Thymus (tissue), 14 donors: ENCODE measurements at places on chromosomes 5 and 9. TPM values are rescaled to one million over a fixed set of nuclear protein-coding genes. Genes with fewer than 3 reads are reported as not detected.

GRCh38 chr9:16732546-16732945 lies 137.9 kb downstream of the BNC2 start:
- peaks cover 7% of the 10 kb centered on the region for H3K27me3 ChIP-seq
- no peaks in the 10 kb centered on the region for H3K4me1 ChIP-seq
- no peaks in the 10 kb centered on the region for H3K36me3 ChIP-seq
- H3K4me3 ChIP-seq = no peak overlapping the region
- DNase-seq = no peak

Gene FAM221B
- 0.05 TPM for polyA plus RNA-seq

GRCh38 chr9:104104360-104104759 lies 10.3 kb downstream of the SMC2 start:
- H3K27me3 ChIP-seq = no peaks in the 10 kb centered on the region
- no peak overlapping the region for H3K4me3 ChIP-seq
- no peak for DNase-seq
- peaks cover 48% of the 10 kb centered on the region for H3K36me3 ChIP-seq

- no peak overlapping the region for H3K4me3 ChIP-seq
- H3K4me1 ChIP-seq = no peaks in the 10 kb centered on the region
- H3K27ac ChIP-seq = no peak overlapping the region
- no peak for DNase-seq
- H3K27me3 ChIP-seq = no peaks in the 10 kb centered on the region
- no peaks in the 10 kb centered on the region for H3K36me3 ChIP-seq
Measured at GRCh38 chr5:134494780-134495179, 30.7 kb upstream of the JADE2 start.

Gene SOHLH1
- 0.05 TPM for polyA plus RNA-seq

Gene BTNL3
- 0.14 TPM for polyA plus RNA-seq

Gene TSPAN17
- polyA plus RNA-seq = 26.5 TPM

Gene FAT2
- 2.7 TPM for polyA plus RNA-seq

Gene SPINK13
- 1.1 TPM for polyA plus RNA-seq

DNA sequence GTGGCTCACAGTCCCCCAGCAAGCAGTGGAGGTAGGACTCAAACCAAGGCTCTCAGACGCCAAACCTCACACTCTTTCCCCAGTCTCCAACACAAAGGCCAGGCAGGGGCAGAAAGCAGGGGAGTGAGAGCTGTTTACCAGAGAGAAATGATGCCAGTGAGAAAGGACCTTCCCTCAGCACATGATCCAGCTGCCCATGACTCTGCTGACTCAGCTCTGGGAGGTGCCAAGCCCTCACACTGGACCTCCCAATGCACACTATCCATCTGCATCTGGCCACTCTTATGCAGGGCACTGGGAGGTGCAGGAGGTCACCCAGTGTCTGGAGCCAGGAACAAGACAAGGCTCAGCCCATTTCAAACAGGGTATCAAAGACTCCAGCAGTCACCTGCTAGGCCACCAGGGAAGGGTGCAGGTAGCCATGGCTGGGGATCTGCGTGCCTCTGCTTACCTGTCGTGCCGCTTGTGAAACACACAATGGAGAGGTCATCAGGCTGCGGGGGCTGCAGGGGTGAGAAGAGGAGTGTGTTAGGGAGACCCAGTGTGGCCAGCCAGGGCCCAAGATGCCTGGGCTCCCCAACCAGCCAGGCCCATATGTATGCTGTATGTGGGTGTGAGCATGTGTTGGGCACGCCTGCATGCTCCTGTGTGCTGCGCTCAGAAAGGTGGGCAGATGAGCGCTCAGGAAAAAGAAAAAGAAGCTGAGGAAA lies 26.3 kb downstream of the ACSL6 start:
- no peaks in the 10 kb centered on the region for H3K36me3 ChIP-seq
- no peaks in the 10 kb centered on the region for H3K27me3 ChIP-seq
- no peak overlapping the region for H3K27ac ChIP-seq
- DNase-seq = no peak
- no peaks in the 10 kb centered on the region for H3K4me1 ChIP-seq

- no peak overlapping the region for H3K27ac ChIP-seq
- no peak overlapping the region for H3K4me3 ChIP-seq
- H3K36me3 ChIP-seq = no peaks in the 10 kb centered on the region
Measured at GRCh38 chr9:119639287-119639955, 270.2 kb upstream of the BRINP1 start.

DNA sequence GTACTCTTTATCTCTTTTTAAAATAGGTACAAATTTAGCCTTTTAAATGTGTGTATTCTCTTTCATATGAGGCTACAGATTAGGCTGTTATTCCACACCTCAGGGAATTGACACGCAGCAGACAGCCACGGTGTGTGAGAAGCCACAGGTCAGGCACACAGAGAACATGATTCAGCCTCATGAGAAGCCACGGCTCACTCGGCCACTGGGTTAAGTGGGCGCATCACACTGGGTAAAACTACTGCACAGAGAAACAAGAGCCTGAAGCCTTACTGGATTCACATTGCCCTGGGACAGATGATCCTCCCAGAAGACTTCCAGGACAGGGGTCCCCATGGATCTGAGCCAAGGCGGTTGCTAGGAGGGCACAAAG lies 28.2 kb downstream of the LPCAT1 start:
- H3K27ac ChIP-seq = no peak overlapping the region
- no peak overlapping the region for H3K4me3 ChIP-seq
- peaks cover 21% of the 10 kb centered on the region for H3K36me3 ChIP-seq
- peaks cover 2% of the 10 kb centered on the region for H3K4me1 ChIP-seq

Gene IL13
- 1.0 TPM for polyA plus RNA-seq

DNA sequence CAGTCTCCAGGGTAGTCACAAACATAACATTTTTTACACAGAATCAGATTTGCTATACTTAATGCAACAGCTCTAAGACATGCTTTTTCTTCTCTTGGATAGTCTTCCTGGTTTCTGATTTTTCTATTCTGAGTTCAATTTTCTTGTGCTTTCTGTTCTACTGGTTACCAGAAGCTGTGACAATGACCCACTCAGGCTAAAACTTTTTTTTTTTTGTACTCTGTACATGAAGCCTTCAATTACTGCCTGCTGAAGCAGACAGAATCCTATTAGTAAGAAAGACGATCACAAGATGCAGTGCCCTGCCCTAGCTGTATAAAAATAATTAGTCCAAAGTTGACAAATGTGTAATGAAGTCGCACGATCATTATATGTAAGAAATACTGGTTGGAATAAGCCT lies 231.1 kb upstream of the TBCA start:
- H3K27me3 ChIP-seq = no peaks in the 10 kb centered on the region
- no peak for DNase-seq
- H3K4me1 ChIP-seq = no peaks in the 10 kb centered on the region

Gene C9orf72
- 38.1 TPM for polyA plus RNA-seq

- H3K27me3 ChIP-seq = no peaks in the 10 kb centered on the region
- H3K4me3 ChIP-seq = no peak overlapping the region
- H3K27ac ChIP-seq = no peak overlapping the region
- no peaks in the 10 kb centered on the region for H3K4me1 ChIP-seq
- DNase-seq = no peak
Measured at GRCh38 chr9:131187957-131188356, 62.6 kb downstream of the NUP214 start.

DNA sequence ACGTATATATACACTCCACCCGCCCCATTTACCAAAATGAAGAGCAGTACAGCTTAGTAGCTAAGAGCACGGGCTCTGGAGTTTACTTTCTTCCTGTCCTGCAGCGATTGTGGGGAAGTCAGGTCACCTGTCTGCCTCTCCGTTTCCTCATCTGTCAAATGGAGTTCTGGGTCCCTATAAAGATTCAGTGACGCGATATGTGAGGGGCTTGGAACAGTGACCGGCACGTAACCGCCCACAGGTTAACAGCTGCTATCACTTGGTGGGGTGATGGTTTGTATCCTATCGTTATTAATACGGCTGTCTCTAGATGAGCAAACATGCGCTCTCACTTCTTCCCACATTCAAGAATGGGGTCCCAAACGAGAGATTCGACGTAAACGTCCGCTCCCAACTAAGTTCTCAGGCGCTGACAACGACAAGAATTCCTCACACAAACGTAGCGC lies 426 bp downstream of the FAM114A2 start:
- peak overlapping the region; percentile 59 for H3K4me3 ChIP-seq
- no peaks in the 10 kb centered on the region for H3K4me1 ChIP-seq
- DNase-seq = no peak
- no peaks in the 10 kb centered on the region for H3K36me3 ChIP-seq
- H3K27me3 ChIP-seq = no peaks in the 10 kb centered on the region

GRCh38 chr9:127705577-127706379 lies 1.0 kb upstream of the CFAP157 start:
- no peaks in the 10 kb centered on the region for H3K36me3 ChIP-seq
- H3K4me1 ChIP-seq = peaks cover 3% of the 10 kb centered on the region
- H3K4me3 ChIP-seq = no peak overlapping the region
- DNase-seq = no peak

Gene TMEM174
- 0.02 TPM for polyA plus RNA-seq

DNA sequence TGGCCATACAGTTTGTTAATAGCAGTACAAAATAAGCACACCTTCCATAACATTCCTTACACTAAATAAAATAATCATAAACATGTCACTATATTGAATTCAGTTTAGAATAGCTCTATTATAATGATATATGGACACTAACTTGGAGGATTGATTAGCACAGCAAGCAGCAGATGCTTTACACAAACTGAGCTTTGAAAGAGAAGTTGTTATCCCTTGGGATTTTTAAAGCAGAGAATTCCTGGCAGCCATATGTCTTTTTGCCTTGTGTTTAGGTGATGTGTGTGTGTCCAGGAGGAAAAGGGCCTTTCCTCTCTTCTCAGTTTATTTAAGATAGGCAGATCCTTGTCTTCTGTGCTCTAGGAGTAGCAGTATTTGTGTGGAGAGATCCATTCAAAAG lies 232.2 kb upstream of the GRIN3A start:
- no peaks in the 10 kb centered on the region for H3K27me3 ChIP-seq
- H3K27ac ChIP-seq = no peak overlapping the region
- H3K4me3 ChIP-seq = no peak overlapping the region
- no peaks in the 10 kb centered on the region for H3K36me3 ChIP-seq
- no peak for DNase-seq
- no peaks in the 10 kb centered on the region for H3K4me1 ChIP-seq

Gene KIAA1191
- 56.0 TPM for polyA plus RNA-seq

GRCh38 chr9:17063535-17064135 lies 71.2 kb upstream of the CNTLN start:
- no peak overlapping the region for H3K27ac ChIP-seq
- no peaks in the 10 kb centered on the region for H3K4me1 ChIP-seq
- H3K27me3 ChIP-seq = no peaks in the 10 kb centered on the region
- no peaks in the 10 kb centered on the region for H3K36me3 ChIP-seq

- H3K4me3 ChIP-seq = no peak overlapping the region
- H3K27me3 ChIP-seq = no peaks in the 10 kb centered on the region
- H3K4me1 ChIP-seq = no peaks in the 10 kb centered on the region
- DNase-seq = no peak
- H3K36me3 ChIP-seq = peaks cover 28% of the 10 kb centered on the region
- no peak overlapping the region for H3K27ac ChIP-seq
Measured at GRCh38 chr5:154884424-154884823, 26.0 kb downstream of the CNOT8 start.
